SK-N-SH (cell line): ENCODE measurements at places on chromosomes 2 and 18.
A peak's percentile ranks its signal among the peaks of the same experiment; 100 is the strongest.

GRCh38 chr2:71743995-71744675 lies 290.8 kb downstream of the DYSF start:
- no peak for DNase-seq

DNA sequence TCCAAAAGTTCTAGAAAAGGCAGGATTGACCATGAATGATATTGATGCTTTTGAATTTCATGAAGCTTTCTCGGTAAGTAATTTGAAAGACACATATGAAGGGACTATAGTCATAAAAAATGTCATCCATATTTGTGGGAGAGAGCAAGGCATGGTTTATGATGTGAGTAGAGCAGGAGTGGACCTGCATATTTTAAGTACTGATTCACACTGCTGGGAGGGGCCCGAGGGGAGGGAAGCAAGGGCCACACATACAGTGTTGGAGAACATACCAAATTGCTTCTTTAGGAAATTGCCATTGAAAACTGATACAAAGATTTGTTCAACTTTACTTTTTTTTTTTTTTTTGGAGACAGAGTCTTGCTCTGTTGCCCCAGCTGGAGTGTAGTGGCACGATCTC lies 39.4 kb downstream of the HADHB start:
- DNase-seq = no peak

DNA sequence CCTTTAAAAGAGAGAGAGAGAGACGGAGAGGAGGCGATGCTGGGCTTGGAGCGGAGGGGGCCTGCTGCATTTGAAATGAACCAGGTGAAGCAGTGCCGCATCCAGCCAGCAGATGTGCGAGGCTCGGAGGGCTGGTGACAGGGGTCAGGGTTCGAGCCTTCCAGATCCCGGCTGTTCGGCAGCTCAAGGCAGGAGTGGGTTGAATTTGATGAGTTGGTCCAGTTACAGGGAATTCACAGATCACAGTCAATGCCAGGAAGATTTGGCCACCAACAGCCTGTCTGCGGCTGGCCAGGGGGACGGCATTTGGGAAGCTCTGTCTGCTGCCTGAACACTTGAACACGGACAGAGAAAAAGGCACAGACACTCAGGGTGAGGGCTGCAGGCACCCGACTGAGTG lies 48.6 kb downstream of the PTGR3 start:
- DNase-seq = no peak

- DNase-seq = no peak
Measured at GRCh38 chr18:10266334-10266590, 188.2 kb upstream of the APCDD1 start.

DNA sequence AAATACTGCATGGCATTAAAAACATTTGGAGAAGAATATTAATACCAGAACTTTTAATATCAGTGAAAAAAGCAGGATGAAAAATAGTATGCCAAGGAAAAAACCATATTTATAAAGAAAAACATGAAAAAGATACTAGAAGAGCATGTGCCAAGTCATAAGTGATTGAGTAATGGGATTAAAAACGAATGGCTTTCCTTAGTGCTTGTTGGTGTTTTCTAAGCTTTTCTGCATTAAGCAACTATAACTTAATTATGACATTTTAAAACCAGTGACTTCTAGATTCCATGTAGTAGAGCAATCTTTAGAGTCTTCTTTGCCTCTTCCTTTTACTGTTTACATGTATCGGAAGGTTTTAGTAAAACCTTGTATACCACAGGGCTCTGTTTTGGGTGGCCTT lies 6.6 kb downstream of the MAPRE3 start:
- DNase-seq = no peak

GRCh38 chr2:171910494-171910893 lies 11.8 kb upstream of the HAT1 start:
- DNase-seq = no peak

DNA sequence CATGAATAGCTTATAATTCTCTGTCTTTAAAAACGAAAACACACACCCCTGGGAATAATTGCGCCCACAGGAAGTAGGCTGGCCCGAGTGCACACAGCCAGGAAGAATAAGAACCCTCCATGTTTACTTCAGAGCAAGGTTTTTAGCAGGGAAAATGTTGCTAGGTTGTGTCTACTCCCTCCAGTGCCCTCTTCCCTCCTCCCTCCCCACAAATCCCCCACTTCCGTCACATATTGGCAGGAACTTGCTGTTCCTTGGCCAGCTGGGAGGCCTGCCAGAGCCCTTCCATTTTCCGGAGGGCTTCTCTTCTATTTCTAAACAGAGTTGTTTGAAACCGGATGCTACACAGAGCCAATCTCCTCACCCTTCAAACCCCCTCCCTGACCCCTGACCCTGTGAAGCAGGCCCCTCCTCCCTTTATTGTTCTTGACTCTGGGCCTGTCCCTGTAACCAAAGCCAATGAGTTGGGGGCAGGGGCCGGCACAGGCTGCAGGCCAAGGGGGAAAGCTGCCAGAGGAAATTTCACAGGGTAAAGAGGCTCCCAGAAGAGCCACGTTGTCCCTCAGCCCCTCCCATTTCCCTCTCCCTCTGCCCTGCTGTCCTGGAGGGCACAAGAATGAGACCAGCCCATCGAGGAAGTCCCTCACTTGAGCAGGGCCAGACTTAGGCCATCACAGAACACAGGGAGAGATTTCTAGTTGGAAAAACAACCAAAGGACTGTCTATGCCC lies 49.8 kb upstream of the LGALSL start:
- DNase-seq = no peak

DNA sequence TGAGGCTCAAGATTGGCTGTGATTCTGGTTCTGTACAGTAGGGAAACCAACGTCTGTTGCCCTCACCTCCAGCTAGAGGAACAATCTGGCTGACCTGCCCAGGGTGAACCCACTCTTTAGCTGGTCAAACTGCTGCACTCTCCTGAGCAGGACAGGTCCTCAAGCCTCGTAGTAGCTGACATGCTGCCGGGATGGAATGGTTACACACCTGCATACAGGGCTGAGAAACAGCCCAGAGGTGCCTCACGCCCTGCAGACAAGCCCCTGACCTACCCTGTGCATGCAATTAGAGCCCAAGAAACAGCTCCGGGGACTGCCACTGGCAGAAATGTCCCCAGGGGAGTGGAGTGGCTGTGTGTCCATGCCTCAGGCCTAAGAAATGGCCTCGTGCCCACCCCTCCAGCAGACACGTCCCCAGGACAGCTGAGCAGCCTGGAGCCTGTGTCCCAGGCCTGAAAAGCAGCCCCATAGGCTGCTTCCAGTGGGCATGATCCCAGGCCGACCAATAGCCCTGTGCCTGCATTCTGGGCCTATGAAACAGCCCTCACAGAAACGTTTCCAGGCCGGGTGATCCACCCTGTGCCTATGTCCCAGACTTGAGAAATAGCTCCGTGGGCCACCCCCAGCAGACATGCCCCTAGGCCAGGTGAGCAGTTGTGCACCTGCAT lies 25.4 kb downstream of the BOLL start:
- no peak for DNase-seq

- no peak for DNase-seq
Measured at GRCh38 chr2:46490521-46491141, 11.3 kb downstream of the TMEM247 start.

DNA sequence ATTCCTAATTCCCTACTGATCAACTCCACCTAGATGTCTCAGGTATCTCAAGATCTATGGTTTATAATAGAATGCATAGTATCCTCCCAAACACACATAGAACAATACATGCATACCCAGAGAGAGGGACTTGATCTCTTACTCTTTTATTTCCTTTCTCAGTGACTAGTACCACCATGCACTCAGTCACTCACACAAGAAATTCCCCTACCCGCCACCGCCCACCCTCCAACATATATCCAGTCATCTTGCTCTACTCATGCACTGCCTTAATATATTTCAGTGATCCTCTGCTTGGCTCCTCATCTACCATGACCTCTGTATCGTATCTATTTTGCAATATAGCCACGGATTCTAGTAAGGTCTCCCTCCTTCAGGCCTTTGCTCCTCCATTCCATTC lies 996.9 kb downstream of the LRP1B start:
- DNase-seq = no peak

- DNase-seq = no peak
Measured at GRCh38 chr2:215171151-215171550, 32.7 kb upstream of the ABCA12 start.

DNA sequence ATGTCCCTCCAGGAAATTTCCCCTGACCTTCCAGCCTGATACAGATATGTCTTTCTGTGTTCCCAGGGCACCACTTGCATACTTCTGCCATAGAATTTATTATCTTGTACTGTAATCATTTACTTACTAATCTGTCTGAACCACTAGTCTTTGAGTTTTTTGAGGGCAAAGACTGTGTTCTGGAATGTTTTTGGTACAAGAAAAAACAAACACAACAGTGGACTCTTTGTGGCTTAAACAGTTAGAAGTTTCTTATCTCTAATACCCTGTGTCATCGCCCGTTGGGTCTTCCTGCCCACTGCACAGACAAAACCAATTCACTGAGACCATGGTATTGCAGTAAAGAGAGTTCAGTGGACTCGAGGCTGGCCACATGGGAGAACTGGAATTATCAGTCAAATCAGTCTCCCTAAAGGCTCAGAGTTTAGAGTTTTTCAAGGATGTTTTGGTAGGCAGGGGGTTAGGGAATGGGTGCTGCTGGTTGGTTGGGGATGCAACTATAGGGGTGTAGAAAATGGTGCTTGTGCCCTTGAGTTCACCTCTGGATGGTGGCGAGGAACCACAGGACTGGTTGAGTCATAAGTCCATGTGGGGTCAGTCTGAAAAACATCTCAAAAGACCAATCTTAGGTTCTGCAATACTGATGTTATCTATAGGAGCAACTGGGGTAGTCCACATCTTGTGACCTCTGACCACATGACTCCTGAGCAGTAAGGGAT lies 20.3 kb downstream of the RALB start:
- no peak for DNase-seq

GRCh38 chr2:127093648-127094210 lies 13.2 kb downstream of the BIN1 start:
- no peak for DNase-seq

- no peak for DNase-seq
Measured at GRCh38 chr18:51383116-51383515, 185.6 kb upstream of the MEX3C start.

GRCh38 chr2:127347734-127348392 lies 39.9 kb downstream of the MAP3K2 start:
- DNase-seq = no peak

GRCh38 chr2:166539340-166540162 lies 45.5 kb upstream of the SCN7A start:
- DNase-seq = peak; percentile 39

DNA sequence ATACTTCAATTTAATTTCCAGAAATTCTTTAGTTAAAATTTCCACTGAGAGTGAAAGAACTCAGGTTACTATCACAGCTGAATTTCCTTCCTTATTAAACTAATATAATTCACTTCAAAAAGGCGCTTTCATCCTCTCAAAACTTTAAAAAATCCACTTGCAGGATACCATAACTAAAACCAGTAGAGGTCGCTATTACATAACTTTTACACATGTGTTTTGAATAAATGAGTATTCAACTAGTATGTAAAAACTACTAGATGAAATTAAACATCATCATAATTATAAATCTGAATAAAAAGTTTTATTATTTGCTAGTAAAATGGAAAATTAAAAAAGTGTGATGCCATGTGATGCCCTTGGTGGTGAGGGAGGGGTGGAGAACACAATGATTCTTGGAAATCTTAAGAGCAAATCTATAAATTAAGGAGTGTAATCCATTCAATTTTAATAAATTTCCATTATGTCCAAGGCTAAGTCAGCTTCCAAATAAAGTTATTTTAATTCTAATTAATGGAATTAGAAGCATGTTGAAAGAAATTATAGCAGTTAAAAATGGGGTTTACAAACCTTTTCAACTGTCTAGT lies 61.4 kb downstream of the SOS1 start:
- peak; percentile 48 for DNase-seq

DNA sequence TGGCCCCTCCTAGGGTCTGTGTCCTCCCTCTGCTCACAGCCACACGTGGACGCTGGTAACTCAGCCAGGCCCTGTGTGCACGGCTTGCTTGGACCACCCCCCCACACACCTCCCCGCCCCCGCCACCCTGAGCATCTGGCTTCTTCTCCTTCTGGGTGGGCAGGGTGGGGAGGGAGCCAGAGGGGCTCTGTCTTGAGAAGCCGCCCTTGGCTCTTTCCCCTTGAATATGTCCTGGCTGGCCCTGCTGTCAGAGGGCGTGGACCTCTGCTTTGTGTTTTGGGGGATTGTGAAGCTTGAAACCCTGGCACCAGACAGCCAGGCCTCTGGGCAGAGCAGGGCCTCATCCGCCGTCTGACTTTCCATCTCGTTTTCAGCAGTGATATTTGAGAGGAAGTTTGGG lies 72.1 kb downstream of the GLI2 start:
- no peak for DNase-seq

DNA sequence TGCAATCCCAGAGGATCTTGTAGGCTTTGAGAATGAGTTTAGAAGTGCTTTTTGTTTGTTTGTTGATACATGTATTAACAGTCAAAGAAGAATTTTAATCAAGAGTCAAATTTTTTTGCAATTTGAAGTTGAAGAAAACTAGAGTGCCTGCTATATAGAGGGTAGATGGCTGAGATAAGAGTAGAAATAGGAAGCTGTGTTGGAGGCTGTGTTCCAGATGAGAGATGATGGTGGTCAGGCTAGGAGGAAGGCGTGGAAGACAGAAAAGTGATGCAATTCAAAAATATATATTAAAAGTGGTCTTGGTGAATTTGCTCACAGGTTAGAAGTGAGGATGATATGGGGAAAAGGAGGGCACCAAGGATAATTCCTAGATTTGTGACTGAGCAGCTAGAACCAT lies 978.3 kb downstream of the BCL11A start:
- no peak for DNase-seq

- DNase-seq = no peak
Measured at GRCh38 chr2:160742667-160743066, 249.1 kb upstream of the RBMS1 start.

GRCh38 chr2:235925250-235925919 lies 242.8 kb downstream of the GBX2 start:
- DNase-seq = no peak

DNA sequence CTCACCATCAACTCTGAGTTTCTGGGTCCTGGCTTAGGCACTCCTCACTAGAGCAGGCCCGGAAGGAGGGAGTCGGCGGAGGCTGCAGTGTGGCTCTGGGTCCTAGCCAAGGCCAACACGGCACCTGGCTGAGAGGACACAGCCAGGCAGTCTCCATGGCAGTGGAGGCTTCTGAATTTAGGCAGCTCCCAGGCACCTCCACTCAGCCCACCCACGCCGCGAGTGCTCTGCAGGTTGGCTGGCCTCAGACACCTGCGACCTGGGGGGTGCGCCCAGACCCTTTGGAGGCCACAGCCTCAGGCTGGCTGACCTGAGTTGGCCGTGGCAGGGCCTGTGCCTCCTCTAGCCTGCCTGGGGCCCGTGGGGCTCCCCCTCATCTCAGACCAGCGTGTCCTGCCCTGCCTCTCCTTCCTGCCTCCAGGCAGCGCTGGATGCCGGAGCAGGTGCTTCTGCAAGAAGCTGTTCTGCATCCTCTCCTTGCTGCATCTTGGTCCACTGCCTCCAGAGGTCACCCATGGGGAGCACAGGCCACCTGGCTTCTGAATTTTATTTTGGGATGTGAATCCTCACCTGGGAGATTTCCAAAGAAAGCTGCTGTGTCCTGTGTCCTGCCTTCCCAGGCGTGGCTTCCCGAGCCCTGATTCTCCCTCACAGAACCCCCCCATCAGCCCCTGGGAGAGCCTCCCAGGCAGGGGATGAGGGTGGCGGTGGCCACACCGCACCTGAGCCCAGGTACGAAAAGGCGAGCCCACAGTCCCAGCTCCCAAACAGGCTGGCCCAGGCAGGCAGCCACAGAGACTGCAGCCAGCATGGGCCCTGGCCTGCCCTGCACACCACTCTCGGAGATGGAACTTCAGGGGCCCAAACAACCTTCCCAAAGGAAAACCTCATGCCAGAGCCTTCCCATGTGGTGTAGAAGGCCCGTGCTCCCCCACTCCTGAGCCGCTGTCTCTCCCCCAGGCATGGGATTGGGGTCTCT lies 23.4 kb downstream of the AQP12A start:
- no peak for DNase-seq
